Lung (tissue), 17 donors: ENCODE measurements at places on chromosomes 11 and 22. TPM values are rescaled to one million over a fixed set of nuclear protein-coding genes. Genes with fewer than 3 reads are reported as not detected.

Gene OR4D5
- not detected for total RNA-seq

Gene LMNTD2
- 3.0 TPM for total RNA-seq

Gene MAML2
- total RNA-seq: 41.8 TPM

Gene OR52M1
- total RNA-seq: not detected

Gene ASRGL1
- 36.1 TPM for total RNA-seq
